Renal pelvis (tissue), 12 donors: ENCODE measurements at places on chromosomes 1 and 21. TPM values are rescaled to one million over a fixed set of nuclear protein-coding genes. Genes with fewer than 3 reads are reported as not detected.

DNA sequence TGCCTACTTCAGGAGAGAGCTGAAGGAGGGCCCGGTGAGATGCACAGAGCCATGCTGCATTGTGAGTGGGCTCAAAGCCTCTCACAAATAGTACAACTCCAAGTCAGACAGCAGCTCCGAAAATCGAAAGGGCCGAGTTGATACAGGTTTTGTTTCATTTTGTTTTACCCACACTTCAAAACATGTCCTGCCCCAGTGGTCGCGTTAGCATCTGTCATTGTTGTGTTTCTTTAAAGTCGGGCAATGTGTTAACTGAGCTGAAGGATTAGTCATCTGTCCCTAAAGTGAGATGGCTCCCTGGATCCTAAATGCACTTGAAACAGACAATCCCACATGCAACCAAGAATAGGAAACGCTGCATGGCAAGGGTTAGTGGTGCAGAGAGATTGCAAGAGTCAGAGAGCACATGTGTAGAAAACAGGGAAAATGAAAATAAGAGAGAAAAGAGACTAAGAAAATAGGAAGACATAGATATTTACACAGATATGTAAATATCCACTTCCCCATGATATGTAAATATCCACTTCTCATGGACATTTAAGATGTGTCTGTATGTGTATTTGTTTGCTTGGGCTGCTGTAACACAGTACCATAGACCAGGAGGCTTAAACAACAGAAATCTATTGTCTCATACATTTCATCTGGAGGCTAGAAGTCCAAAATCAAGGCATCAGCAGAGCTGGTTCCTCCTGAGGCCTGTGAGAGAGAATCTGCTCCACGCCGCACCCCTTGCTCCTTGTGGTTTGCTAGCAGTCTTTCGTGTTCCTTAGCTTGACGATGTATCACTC is 131.4 kb upstream of the RAB4A start:
- DNase-seq, result no peak

DNA sequence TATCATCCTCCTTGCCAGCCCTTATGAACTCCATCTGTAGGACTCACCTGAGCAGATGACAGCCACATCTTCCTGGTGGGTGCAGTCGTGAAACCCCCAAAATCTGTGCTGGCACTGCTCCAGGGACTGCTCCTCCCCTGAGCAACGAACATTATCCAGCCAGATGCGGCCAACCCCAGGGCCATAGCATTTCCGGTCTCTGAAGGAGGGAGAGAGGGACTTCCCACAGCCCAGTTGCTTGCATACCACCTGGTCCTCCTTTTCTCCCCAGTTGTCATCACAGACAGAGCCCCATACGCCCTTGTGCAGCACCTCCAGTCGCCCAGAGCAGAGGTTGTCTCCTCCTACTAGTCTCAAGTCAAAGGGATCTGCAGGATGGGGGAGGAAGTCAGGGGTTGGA is 8.5 kb downstream of the CD5L start:
- no peak for DNase-seq

- peak; percentile 19 for DNase-seq
These were observed 26.1 kb downstream of the CACNA1S start for GRCh38 chr1:201085902-201086735.

- DNase-seq, result no peak
These were observed 14.0 kb downstream of the DNALI1 start for GRCh38 chr1:37570528-37571334.

CTSE gene
- polyA plus RNA-seq, result 0.10 TPM

TFAP2E gene
- polyA plus RNA-seq, result 1.7 TPM

TRIM45 gene
- polyA plus RNA-seq, result 19.6 TPM

BLZF1 gene
- 28.3 TPM for polyA plus RNA-seq
